ENCODE measurements at places on chromosomes 1 and 21.

- peak; percentile 30 for DNase-seq
Observed at GRCh38 chr1:156591432-156592157, at the start of gene NAXE. NAXE (plus strand) TSS chr1:156591776; CDS start chr1:156591805, 29 bp downstream.

DNA sequence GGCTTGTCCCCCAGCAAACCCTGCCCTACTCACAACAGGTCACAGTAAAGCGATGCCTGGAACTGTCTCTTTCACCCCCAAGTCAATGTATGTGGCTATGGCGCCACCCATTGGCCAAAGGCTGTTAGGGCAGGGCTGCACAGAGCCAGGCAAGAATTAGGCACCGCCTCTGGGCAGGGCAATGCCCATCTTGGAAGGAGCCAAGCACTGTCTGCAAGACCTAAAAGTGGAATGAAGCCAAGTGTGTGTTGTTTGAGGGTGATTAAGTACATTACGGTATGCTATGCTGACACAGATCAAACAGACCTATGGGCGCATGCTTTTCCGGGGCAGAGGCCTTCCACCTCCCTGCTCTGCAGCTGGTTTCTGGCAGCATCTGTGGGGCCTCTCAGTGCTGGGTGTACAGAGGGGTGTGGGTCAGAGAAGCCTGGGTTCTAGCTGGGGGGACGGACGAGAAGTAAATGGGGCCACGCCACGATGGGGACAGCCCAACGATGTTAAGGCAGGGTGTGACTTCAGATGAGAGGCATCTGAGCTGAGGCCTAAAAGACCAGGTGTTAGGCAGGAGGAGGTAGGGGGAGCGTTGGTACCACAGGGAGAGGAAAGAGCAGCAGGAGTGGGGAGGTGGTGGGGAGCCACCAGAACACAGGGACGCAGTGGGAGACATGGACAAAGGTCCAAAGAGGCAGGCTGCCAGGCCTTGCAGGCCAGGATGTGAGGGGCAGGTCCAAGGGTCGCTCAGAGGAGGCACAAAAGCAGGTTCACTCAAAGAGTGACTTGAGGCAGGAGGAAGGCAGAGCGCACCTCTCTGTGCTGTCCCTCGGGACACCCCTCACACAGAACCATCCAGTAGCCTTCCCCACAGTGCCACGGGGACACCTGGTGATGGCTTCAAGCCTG, 49.8 kb downstream of the ACOT7 start:
- DNase-seq = peak; percentile 56

DNA sequence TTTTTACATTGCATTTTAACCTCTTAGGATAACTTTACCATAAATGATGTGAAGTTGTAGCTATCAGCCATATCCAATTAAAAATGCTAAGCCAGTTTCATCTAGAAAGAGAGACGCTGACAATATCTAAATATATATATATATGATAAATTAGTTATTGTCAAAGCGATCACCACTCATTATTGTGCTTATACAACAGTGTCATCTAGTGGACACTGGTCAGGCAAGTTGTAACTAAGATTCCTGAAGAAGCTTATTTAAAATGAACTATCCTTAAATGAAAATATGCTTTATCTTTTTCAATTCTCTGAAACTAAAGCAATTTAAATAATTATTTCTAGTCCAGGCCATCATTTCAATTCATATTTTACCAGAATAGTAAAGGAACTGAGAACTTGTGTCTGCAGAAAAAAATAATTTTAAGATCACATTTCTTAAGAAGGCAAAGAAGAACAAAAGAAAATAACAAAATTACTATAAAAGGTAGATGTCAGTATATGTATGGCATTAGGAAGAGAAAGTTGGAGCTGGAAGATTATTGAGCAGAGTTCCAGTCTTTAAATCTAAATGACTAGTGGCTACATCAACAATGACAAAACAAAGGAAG, 193.3 kb upstream of the SNX7 start:
- no peak for DNase-seq

DNA sequence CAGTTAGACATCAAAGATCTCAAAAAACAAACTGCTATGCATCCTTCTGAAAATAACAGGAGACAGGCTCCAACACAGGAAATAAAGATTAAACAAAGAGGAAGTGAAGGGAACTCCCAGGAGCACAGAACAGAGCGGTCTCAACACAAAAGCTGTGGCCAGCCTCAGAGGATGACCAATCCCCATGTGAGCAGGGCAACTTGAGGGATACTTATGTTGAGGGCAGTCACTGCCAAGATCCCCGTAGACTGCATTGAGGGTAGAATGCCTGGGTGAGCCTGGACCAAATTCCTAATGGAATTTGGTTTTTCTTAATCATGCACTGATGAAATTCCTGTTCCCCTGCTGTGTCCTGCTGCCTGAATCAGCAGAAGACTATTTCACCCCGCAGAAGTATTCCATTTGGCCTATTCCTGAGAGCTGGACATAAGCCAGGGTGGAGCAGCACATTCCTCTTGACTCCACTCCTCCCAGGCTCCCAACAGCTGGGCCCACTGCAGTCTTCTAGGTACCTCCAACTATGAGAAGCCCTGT, 49.0 kb downstream of the JAK1 start:
- DNase-seq = peak; percentile 86

GRCh38 chr1:77831976-77832711, 52.7 kb downstream of the MIGA1 start:
- peak; percentile 87 for DNase-seq

GRCh38 chr1:164337394-164337793, 221.6 kb upstream of the PBX1 start:
- no peak for DNase-seq

DNA sequence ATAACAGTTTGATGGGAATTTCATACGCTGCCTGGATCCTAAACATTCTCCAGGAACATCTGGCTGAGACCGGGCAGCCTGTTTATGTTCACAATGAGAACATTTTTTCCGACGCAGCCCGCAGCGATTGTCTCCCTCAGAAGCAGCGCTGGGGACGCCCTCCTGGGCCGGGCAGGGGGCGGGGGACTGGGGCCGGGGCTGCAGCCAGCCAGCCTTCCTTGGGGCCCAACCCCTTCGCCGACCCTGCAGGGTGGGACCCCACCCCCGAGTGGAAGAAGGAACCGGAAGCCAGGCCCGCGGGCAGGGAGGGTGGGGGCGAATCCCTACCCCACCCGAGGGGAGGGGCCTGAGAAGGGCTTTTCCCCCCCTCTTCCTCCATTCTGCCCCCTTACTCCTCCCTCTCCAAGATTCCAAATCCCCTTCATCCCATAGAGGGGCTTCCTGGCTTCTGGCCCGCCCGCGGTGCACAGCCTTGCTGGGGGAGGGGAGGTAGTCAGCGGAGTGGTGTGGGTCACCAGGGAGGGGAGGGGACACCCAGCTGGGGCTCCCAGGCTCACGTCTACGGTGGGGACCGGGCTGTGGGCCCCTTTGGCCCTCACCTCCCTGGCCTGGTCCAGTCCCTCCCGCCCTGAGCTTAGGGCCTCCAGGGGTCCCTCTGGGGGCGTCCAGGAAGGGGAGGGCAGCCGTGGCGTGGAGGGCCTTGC, 60.6 kb downstream of the WNT9A start:
- no peak for DNase-seq

- no peak for DNase-seq
Observed at GRCh38 chr1:182120411-182121258, 59.1 kb upstream of the ZNF648 start.

DNA sequence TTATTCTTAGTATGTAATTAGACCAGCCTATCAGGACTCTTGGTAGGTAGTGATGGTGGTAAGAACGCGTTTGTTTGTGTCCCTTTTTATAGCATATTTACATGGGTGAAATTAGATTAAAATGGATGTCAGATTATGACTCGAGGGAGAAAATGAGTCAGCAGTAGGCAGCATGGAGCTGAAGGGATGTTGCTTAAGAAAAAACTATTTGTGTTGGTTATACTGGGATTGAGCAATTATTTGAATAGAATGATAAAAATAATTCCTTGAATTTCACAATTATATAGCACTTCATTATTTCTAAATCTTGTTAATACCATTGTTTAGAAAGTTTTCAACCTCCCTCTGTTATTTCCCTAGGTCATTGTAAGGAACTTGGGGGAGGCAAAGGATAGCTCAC, 348.8 kb downstream of the RYR2 start:
- DNase-seq = no peak

GRCh38 chr1:24154215-24154614, 11.3 kb upstream of the IL22RA1 start:
- no peak for DNase-seq

DNA sequence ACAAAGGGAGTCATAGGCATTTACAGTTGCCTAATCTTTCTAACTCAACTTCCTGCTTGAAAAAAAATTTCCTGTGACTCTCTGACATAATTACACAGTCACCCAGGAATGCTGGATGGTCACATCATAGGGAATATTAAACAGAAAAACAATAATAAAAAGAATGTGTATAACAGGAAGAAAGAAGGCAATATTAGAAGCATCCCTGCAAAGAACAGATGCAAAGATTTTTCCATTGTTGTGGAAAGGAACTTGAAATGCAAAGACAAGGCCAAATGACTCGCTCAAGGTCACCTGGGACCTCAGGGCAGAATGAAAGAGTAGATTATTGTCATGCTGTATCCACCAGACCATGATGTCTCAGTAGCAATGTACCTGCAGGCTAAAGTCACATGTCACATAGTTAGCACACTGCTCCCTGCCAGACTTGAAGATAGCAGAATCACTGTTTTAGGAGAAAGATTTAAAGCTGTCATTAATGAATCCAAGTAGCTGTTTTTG, 184.3 kb downstream of the CYYR1 start:
- no peak for DNase-seq

DNA sequence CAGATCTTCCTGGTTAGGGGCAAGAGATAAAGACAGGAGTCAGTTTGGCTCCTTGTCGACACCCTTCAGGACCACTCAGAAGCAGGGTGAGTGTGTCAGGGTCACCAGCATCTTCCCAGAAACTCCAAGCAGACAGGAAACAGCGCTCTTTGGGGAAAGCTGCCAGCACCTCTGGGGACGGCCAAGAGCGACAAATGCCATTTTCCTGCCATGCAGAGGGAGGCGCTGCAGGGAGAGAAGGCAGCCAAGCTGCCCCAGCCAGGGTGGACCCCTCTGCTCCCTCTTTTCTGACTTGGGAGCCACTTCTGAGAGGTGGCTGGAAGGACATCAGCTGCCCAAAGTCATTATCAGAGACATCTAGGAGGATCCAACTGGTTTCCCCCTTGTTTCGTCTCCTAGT, 29.0 kb downstream of the SIM2 start:
- DNase-seq = no peak

- no peak for DNase-seq
Observed at GRCh38 chr1:19739628-19740027, 60.1 kb downstream of the TMCO4 start.

DNA sequence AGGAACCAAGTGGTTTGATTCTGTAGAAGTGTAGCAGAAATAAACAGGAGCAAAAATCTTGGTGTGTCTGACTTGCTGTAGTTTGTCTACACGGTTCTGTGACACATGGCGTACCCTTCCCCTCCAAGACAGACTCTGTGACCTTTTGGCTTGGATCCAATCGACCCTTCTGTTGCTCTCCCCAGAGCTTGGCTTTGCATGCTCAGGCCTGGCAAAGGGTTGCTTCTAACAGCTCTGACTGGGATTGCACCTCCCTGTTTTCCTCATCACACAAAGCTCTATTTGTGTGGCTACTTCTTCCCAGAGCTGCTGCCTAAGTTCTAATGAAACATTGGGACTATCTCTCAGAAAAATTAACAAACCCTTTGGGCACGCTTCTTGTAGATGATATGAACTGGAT, 24.0 kb downstream of the NGF start:
- DNase-seq = no peak
